ENCODE measurements at places on chromosomes 1 and 21. TPM values are rescaled to one million over a fixed set of nuclear protein-coding genes. Genes with fewer than 3 reads are reported as not detected.
A peak's percentile ranks its signal among the peaks of the same experiment; 100 is the strongest.

GNAT2 gene
- not detected for polyA plus RNA-seq

PODN gene
- polyA plus RNA-seq, result 14.3 TPM

NEGR1 gene
- 23.8 TPM for polyA plus RNA-seq

OVAAL gene
- not detected for polyA plus RNA-seq

TPRG1L gene
- polyA plus RNA-seq, result 30.0 TPM

L1TD1 gene
- polyA plus RNA-seq, result 1.7 TPM

LACTBL1 gene
- not detected for polyA plus RNA-seq

SLAMF6 gene
- not detected for polyA plus RNA-seq

ANGPTL1 gene
- 73.1 TPM for polyA plus RNA-seq

GALE gene
- polyA plus RNA-seq, result 69.3 TPM

SPOCD1 gene
- polyA plus RNA-seq, result not detected

CLDN19 gene
- not detected for polyA plus RNA-seq

LCE2A gene
- not detected for polyA plus RNA-seq

GRCh38 chr21:18349468-18349867 is 54.1 kb downstream of the TMPRSS15 start:
- no peak for DNase-seq

DNA sequence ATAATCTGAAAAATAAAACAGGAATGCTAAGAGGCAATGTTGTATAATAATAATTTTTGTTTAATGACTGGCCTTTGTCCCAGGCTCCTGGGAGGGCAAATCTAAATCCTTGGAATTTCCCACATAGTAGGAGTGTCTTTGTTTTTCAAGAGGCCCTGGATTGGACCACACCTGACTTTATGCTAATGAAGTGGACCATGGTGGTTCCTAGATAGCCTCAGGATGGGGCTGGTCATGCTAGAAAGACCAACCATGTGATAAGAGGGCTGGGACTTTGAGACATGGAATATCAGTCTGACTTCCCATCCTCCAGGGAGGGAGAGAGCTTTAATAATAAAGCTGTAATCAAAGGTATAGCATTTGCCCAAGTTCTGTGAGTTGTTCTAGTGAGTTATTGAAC is 138.2 kb upstream of the RAB4A start:
- no peak for DNase-seq

- no peak for DNase-seq
These were observed 47.5 kb downstream of the EDN2 start for GRCh38 chr1:41437011-41437355.

- no peak for DNase-seq
These were observed 38.4 kb downstream of the RAP1GAP start for GRCh38 chr1:21630571-21631343.

GRCh38 chr1:181726320-181727012 is 243.1 kb downstream of the CACNA1E start:
- no peak for DNase-seq

DNA sequence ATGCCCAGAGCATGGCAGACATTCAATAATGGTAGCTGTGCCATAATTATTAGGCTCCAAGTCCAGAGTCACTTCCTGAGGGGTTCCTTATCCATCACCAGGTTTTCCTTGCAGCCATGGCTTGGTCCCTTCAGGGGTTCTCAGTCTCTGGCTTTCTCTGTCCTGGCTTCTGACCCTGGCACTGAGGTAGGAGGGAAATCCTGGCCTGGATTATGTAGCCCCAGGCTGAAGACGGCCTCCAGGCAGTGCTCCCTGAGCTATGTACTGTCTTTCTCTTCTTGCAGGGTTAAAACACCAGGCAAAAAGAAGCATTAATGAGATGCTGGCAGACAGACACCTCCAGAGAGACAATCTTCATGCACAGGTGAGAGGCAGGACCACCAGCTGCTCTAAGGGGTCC is 9.5 kb upstream of the PADI3 start:
- DNase-seq, result peak; percentile 80

DNA sequence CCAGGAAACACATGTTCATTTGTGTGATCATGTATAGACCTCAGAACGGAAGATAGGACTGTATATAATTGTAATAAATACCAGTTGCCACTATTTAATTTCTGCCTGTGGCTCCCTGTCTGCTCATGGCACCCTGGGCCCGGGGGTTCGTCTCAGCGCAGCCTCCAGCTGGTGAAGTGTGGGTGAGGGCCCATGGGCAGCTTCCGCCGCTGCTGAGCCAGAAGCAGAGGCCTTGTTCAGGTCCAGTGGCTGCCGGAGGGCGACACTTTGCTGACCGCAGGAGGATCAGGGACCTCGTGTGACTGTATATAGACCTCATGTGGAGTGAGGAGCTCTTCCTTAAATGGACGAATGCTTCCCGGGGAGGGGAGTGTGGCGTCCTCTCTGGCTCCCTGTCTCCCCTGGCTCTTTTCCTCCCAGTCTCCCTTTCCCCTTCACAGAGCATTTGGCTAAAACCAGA is 155.9 kb downstream of the PEX14 start:
- DNase-seq, result no peak

GRCh38 chr1:235049217-235049616 is 79.4 kb downstream of the TOMM20 start:
- no peak for DNase-seq

DNA sequence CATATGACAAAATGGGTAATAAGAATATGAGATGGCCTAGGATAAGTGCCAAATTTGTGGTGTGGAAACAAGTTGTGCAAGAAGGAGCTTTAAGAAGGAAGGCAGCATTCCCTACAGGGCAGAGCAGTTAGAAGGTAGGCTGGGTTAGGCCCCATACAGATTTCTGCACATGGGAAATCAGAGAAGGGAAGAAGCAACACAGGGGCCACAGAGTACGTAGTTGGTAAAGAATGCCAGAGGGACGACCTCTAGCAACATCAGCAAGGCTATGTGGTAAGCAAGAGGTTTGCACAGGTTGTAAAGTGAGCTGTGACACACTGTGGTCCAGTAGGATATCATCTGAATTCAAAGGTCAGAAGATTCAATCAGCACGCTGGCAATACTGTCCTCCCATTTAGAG is 765.6 kb upstream of the B3GALT2 start:
- DNase-seq, result no peak

GRCh38 chr1:28058168-28058567 is 30.2 kb downstream of the EYA3 start:
- DNase-seq, result no peak

GRCh38 chr1:50993645-50994044 is 23.6 kb downstream of the CDKN2C start:
- DNase-seq, result no peak

DNA sequence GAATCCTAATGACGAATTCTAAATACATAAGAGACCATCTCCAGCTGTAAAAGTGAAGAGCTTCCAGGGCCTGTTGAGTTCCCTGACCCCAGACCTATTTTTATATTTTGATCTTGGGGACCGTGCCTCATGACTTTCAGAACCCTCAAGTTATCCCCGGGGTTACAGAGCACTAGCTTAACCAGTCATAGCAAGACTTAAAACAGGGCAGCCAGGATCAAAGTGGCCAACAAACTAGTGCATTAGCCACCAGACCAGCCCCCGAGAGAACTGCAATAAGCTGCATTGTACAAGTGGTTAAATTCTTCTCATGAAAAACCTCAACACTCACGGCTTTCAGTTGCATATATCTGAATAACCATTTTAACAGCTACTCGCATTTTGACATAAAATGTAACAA is 183.0 kb downstream of the BARHL2 start:
- DNase-seq, result no peak

DNA sequence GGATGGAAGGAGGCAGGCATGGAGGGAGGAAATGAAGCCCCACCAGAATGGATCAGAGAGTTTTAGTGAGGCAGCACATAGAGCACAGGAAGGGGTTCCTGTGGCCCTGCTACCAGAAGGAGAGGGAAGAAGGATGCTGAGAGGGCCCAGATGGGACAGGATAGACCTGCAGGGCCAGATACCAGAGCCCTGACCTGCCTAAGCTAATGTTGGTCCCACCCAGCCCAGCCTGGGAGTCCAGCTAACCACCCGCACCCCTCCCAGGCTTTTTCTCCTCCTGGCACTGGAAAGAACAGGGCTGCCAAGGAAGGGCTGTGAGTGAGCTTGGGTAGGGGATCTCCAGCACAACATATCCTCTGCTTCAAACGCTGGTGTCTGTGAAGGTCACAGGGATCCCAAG is 6.9 kb downstream of the NECTIN4 start:
- DNase-seq, result no peak

DNA sequence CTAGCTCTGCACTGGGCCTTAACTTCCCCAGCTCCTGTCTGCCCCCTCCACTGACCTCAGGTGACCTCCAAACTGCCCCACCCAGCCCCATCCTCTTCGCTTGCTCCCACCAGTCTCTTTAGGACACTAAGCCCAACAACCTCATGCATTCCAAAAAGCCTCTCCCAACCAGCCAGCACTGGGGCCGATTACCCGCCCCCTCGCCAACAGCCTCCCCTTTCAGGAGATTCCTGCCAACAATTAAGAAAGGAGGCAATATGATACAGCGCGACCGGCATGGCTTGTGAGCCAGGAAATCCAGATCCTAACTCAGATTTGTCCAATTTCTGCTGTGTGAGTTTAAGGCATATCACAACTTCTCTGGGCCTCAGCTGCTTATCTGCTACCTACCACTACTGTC is 14.7 kb downstream of the KANK4 start:
- no peak for DNase-seq

GRCh38 chr1:157399984-157400382 is 152.3 kb downstream of the FCRL5 start:
- DNase-seq, result no peak

- no peak for DNase-seq
These were observed 3.0 kb downstream of the TTC24 start for GRCh38 chr1:156582388-156583017.

- no peak for DNase-seq
These were observed 85.3 kb downstream of the DISP3 start for GRCh38 chr1:11564237-11564636.

- DNase-seq, result no peak
These were observed 223.3 kb upstream of the ZRANB2 start for GRCh38 chr1:71304125-71304524.

DNA sequence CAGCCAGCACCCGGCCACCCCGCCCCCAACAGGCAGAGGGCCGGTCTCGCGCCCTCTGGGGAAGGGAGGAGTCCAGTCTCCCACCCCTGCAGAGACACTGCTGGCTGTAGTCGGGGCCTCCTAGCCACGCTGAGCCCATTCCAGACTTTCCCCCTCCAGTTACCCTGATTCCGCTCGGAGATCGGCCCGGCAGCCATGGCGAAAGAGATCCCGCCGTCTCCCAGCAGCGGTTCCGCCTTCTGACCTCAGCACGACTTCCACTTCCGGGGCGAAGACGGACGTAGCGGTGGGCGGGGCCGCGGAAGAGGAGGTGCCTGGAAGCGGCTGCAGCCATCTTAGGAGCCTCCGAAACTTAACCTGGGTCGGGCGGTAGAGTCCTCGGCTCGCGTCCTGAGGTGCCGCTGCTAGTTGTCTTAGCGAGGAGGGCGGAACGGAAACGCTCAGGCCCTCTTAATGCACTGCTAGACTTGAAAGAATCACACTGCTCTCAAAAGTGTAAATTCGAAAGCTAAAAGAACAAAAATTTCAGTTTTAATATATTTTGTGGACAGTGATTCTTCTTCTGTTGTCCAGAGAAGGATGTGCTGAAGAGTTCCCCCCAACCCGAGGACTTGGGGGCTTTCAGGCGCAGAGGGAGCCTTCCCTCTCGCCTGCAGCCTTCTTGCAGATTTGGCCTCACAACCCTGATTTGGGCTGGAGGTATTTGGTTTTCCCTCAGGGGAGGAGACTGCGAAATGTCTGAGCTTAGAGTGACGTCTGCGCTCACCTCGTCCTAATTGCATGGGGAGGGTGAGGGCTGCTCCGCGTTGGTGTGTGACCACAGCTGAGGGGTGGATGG is at the start of gene SF3B4:
Gene SF3B4, minus strand, starts transcription at position 241 of the 838 bp plus-strand sequence. Its CDS starts 44 bp downstream, at position 197.
- peak; percentile 97 for DNase-seq

DNA sequence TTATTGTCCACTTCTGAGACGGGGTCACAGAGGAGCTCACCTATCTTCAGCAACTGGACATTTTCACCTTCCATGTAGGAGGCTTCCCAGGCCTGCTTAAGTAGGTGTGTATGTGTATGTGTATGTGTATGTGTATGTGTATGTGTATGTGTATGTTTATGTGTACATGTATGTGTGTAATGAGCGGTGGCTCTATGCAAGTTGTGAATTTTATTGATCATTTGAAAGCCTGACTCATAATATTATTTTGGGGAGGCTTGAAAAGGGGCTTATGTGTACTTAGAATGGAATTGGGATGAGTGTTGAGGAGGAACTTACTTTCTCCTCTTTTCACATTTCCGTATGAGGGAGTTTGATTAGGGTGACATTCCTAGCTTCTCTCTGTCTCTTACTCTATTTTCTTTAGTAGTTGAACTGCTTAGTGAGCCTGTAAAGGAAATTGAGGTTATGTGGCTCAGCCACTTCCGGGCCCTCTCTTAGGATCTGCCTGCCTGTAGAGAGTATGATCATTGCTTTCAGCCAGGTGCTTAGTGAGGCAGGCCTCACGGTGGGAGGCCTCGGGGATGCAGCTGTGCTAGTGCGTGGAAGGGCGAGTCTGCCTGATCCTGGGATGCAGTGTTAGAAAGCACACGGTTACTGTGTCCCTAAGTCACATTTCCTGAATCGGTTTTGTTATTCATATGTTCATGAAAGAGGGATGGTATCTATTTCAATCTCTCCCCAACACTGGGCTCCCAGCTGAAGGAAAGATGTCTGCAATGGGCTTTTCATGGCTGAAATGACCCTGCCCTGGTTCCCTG is 61.0 kb downstream of the IER5 start:
- DNase-seq, result no peak

GRCh38 chr1:27001570-27002360 is 8.3 kb downstream of the TRNP1 start:
- peak; percentile 35 for DNase-seq

DNA sequence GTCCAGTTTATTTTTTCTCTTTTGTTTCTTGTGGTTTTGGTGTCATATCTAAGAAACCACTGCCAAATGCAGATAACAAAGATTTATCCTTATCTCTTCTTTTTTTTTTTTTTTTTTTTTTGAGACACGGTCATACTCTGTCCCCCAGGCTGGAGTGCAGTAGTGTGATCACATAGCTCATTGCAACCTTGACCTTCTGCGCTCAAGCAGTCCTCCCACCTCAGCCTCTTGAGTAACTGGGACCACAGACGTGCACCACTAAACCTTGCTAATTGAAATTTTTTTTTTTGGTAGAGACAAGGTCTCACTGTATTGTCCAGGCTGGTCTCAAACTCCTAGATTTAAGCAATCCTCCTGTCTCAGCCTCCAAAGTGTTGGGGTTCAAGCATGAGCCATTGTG is 8.9 kb downstream of the SLC66A1 start:
- DNase-seq, result no peak

GRCh38 chr1:163161841-163162240 is 40.9 kb downstream of the RGS5 start:
- DNase-seq, result no peak

- DNase-seq, result no peak
These were observed 457.9 kb downstream of the BRINP3 start for GRCh38 chr1:190019717-190020116.

Measured in muscle of arm (tissue), 14 donors.